ENCODE measurements at places on chromosomes 3 and 15. TPM values are rescaled to one million over a fixed set of nuclear protein-coding genes. Genes with fewer than 3 reads are reported as not detected.

- no peaks in the 10 kb centered on the region for H3K36me3 ChIP-seq
- no peaks in the 10 kb centered on the region for H3K4me1 ChIP-seq
- no peak overlapping the region for H3K4me3 ChIP-seq
- H3K27ac ChIP-seq: no peak overlapping the region
These were observed 84.7 kb downstream of the AGBL1 start for GRCh38 chr15:86164232-86164898.

DNA sequence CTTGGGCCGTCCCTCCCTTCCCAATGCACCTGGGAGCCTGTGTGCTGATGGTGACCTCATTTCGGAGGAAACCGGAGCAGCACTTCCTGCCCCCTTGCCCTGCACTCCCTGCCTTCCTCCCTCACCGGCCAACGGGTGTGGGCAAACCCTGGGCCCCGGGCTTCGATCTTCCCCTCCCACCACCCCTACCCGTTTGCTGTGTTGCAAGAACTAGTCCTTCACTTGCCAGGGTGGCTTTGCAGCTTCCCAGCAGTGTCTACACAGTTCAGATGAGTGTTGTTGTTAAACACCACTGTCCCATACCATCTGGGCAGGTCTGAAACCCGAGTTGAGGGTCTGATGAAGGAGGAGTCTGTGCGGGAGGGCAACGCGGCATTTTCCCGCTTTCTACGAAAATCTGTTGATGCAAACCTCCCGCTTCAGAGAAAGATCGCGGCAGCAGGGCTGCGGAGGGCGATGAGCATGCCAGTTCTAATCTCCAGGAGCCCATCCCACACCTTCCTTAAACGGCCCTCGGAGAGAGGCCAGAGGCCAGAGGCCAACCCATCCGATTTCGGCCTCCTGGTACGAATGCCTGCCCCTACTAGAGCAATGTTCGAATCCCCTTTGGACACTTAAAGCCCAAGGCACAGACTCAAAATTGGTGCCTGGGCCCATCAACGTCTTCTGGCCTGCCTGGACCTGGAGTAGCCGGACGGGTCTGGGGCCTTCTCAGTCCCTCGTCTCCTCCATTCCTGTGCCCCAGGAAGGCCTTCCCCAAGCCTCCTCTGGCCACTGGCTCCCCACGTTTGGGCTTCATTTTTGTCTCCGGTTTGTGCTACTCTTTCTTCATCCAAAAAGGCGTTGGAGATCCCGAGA is 35.7 kb upstream of the POLG start:
- H3K36me3 ChIP-seq: no peaks in the 10 kb centered on the region
- H3K27ac ChIP-seq: no peak overlapping the region
- H3K27me3 ChIP-seq: peaks cover 100% of the 10 kb centered on the region
- no peak overlapping the region for H3K4me3 ChIP-seq
- DNase-seq: peak; percentile 83

GRCh38 chr15:32682569-32682968 is 35.2 kb upstream of the GREM1 start:
- no peaks in the 10 kb centered on the region for H3K27me3 ChIP-seq
- peaks cover 47% of the 10 kb centered on the region for H3K4me1 ChIP-seq
- H3K36me3 ChIP-seq: peaks cover 6% of the 10 kb centered on the region
- peak overlapping the region; percentile 98 for H3K27ac ChIP-seq
- DNase-seq: peak; percentile 91

GRCh38 chr3:16789344-16790120 is 95.2 kb upstream of the PLCL2 start:
- H3K27me3 ChIP-seq: no peaks in the 10 kb centered on the region
- no peaks in the 10 kb centered on the region for H3K36me3 ChIP-seq
- no peak for DNase-seq
- no peak overlapping the region for H3K4me3 ChIP-seq

DNA sequence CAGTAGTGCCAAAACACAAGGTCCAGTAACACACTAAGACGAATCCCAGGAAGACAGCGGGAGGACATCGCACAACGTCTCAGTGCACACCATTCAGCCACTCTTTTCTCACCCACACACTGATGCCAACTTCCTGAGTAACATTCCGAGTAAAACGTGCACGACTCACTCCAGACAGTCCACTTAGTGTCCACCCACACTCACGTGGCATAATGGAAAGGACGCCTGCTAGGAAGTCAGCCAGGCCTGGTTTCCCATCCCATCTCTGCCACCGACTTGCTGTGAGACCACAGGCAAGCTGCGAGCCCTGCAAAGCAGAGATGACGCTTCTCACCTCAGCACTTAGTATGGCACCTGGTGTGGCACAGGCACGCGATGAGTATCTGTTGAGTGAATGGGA is 36.8 kb upstream of the VGLL4 start:
- H3K27me3 ChIP-seq: no peaks in the 10 kb centered on the region
- no peaks in the 10 kb centered on the region for H3K4me1 ChIP-seq
- peaks cover 5% of the 10 kb centered on the region for H3K36me3 ChIP-seq
- DNase-seq: no peak
- no peak overlapping the region for H3K4me3 ChIP-seq
- H3K27ac ChIP-seq: no peak overlapping the region

DNA sequence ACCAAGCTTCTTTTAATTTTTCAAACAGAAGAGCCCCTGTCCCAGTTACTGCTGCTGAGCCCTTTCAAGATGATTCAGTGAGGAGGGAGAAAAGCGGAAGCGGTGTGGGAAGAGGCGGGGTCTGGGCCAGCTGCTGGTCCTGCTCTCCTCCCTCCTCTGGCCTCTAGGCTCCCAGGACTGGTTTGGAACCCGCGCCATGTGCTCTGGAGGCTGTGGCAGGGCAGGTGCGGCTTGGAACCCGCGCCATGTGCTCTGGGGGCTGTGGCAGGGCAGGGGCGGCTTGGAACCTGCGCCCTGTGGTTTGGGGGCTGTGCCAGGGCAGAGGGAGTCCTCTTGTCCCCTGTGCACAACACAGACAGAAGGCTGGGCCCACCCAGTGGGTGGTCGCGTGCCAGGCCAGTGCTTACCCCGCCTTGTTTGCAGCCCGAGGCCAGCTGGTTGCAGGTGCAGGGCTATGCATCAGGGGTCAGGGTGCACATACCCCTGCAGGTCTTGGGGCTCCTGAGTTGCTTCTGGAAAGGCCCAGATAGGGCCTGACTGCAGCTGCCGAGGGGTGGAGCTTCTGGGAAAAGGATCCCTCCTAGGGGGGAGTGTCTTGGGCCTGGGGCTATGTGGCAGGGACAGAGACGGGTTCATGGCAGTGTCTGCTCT is 12.2 kb downstream of the ALG1L2 start:
- no peak overlapping the region for H3K4me3 ChIP-seq
- peak; percentile 34 for DNase-seq
- H3K4me1 ChIP-seq: peaks cover 18% of the 10 kb centered on the region
- H3K36me3 ChIP-seq: no peaks in the 10 kb centered on the region

- no peak overlapping the region for H3K4me3 ChIP-seq
- H3K36me3 ChIP-seq: no peaks in the 10 kb centered on the region
- no peaks in the 10 kb centered on the region for H3K27me3 ChIP-seq
- DNase-seq: no peak
- H3K4me1 ChIP-seq: no peaks in the 10 kb centered on the region
These were observed 290.1 kb upstream of the CHRNA7 start for GRCh38 chr15:31740203-31740602.

- H3K4me1 ChIP-seq: peaks cover 2% of the 10 kb centered on the region
- H3K36me3 ChIP-seq: no peaks in the 10 kb centered on the region
- H3K27ac ChIP-seq: no peak overlapping the region
- no peaks in the 10 kb centered on the region for H3K27me3 ChIP-seq
- no peak overlapping the region for H3K4me3 ChIP-seq
These were observed 4.0 kb upstream of the SMCO1 start for GRCh38 chr3:196518966-196519717.

Gene PCCB
- total RNA-seq: 53.9 TPM
